Tibial nerve (tissue), 4 donors: ENCODE measurements at places on chromosomes 6 and 20.

GRCh38 chr6:108766886-108767285, 81.3 kb upstream of the ARMC2 start:
- no peak for DNase-seq

- DNase-seq, result no peak
These were observed 8.8 kb upstream of the CST8 start for GRCh38 chr20:23482138-23482537.

DNA sequence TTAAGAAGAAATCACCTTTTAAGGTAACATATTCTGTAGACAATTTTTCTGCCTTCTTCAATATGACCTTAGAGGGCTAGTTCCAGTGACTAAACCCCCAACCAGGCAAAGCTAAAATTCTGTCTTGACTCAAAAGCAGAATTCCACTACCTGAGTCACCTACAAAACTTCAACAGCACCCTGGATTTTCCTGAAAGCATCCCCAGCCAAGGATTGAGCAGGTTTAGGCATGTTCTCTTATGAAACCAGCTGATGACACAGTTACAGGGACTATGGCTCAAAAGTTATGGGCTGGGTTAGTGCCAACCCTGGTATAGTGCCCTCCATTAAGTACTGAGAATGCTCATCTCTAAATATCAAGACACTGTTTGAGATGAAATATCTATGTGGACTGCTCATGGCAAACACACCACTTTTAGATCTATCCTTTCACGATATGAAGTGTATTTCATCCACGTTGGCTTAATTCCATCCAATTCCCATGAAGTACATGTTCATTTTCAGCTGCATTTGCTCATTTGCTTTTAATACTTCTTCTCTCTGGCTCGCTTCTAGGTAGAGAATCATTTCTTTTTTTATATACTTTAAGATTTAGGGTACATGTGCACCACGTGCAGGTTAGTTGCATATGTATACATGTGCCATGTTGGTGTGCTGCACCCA, 53.6 kb upstream of the TNFAIP3 start:
- DNase-seq, result no peak

DNA sequence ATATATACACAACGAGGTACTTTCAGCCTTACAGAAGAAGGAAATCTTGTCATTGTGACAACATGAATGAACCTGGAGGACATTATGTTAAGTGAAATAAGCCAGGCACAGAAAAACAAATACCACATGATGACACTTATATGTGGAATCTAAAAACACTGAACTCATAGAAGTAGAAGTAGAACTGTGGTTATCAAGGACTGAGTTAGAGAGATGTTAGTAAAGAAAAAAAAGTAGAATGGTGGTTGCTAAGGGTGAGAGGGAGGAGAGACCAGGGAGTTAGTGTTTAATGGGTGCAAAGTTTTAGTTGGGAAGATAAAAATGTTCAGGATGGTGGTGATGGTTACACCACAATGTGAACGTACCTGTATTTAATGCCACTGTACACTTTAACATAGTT, 4.8 kb upstream of the STX11 start:
- no peak for DNase-seq

- DNase-seq, result no peak
These were observed 24.0 kb downstream of the SLC26A8 start for GRCh38 chr6:36000451-36000850.

DNA sequence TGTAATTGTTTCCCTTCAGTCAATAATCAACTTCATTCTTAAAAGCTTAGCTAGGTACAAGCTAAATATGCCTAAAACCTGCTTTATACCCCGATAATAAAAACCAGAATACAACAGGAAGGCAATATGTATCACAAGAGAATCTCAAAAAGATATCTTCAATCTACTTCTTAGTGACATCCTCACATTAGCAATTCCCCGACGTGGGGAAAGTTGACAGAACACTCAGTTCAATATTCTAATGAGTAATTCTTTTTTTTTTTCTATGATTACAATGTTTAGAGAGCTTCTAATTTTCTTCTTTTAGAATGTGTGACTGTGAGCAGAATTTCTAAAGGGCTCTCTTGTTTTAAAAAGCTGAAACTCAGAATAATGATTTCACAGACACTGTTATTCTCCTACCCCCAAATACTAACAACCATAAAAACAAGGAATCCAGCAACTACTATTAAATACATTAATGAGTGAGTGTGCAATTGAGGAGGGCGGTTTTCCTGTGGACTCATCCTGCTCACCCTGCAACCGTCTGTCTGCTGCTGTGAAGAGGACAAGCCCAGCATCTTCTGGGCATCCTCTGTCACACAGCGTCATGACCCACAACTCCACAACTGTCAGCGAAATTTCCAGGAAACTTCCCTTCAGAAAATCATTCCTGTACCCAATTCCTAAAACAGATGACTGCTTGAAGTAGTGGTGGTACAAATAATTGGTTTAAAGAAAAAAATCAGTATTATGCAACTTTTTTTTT, 68.1 kb downstream of the DTNBP1 start:
- DNase-seq, result no peak

GRCh38 chr6:163427498-163428254, 13.2 kb downstream of the QKI start:
- no peak for DNase-seq

DNA sequence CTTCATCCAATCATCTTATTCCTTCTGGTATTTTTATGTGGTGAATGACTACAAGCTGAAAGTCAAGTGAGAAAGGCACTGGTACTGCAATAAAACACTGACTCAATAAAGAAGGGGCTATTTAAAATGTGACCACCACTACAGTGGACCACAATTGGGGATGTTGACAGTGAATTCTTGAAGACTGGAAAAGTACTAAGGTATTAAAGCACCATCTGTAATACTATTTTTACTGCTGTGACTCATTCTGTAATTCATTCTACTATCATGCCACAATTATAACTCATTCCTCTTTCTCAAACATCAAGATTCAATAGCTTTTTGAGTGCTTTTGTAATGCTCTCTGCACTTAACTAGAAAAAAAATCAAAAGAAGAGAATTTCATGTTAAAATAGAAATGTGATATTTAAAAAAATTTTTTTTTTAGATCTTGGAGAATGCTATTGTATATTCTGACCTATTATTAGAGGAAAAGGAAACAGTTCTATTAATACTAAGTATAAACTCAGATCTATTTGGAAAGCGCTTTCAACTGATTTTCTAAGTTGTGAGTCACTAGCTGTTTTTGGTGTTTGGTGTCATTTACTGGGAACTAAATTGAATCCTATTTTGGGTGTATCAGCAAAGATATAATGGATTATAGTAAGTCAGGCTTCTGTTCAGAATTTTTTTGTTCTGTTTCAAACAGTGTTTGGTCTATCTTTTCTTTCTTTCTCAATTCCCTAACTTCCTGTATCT, 104.7 kb upstream of the TMEM170B start:
- no peak for DNase-seq

GRCh38 chr6:25629198-25629576, 22.8 kb upstream of the SCGN start:
- DNase-seq, result no peak

GRCh38 chr20:33568378-33568777, 78.5 kb downstream of the CBFA2T2 start:
- no peak for DNase-seq

- no peak for DNase-seq
These were observed 174.0 kb upstream of the MAN1A1 start for GRCh38 chr6:119523556-119523955.

- DNase-seq, result no peak
These were observed 128.1 kb downstream of the ISM1 start for GRCh38 chr20:13349235-13349604.

DNA sequence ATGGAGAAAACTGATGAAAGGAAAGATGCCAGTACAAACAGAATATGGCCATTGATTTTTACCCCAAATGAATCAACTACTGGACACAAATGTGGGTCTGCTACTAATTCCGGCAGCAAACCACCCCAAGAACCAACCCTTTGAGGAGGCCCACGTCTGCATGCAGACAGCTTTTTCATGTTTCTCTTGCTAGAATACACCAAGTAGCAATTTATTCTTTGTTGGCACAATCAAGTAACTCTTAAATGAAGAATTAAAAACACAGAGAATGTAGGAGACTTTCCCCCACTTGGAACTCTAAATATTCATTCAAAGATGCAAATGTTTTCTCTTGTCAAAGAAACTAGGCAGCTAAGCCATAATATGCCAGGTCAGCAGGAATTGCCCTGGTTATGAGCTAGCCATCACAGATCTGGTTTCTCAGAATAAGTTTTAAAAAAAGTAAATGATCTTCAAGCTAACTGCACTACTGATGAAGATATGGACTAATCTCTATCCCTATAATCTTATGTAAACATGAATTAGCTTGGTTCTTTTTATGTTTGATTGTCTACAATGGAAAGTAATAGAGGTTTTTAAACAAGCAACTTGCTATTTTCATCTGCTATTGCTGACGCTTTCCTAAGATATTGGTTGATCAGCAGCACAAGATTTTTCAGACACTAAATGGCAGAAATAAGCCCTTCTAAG, 163.1 kb upstream of the THEMIS start:
- no peak for DNase-seq

GRCh38 chr6:152298055-152298647, 339.0 kb downstream of the SYNE1 start:
- no peak for DNase-seq

DNA sequence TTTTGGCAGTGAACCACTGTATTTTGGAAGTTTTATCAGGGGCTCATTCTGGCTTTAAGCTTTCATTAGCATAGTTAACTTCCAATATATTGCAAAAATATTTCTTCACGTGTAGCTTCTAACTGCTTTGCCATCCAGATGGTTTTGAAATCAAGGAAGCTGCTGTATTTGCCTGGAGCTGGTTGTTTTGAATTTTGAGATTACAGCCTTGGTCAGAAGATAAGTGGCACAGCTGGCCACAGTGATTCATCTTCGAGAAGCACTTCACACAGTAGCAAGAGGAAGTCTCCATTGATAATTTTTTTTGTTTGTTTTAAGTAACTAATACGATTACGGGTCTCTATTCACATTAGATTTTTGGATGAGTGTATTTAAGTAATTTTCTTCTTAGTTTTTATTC, 3.8 kb downstream of the APCDD1L start:
- DNase-seq, result no peak
